ENCODE measurements at places on chromosomes 2 and 18. TPM values are rescaled to one million over a fixed set of nuclear protein-coding genes. Genes with fewer than 3 reads are reported as not detected.

Gene RTP5
- total RNA-seq, result not detected

DNA sequence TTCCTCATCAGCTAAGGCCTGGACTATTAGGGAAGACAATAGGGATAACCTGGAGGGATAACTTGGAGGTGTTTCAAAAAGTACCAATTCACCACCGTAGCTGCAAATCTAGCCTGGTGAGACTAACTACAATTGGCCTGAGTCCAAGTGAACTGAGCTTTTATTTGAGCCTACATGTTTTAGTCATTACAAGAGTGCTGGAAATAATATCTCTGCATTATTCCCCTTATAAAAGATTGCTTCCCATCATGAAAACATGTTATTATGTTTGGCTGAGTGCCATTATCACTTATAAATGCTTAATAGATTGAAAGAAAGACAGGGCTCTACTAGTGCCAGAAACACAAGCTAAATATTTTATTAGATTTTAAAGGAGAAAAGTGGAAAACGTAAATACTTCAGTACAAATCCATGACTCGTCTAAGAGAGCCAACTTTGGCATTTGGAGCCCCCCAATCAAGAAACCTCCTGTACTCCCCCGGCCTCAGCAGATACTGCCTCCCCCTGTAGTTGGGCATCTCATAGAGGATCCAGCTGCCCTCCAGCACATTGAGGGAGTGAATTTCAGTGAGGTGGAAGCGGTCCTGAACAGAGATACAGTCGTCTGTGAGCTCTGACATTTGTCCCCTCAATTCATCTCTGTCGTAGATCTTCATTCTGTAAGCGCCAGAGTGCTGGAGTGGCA lies 3.6 kb downstream of the CRYGB start:
- peak; percentile 22 for DNase-seq

GRCh38 chr18:12571630-12572029 lies 86.3 kb downstream of the SPIRE1 start:
- DNase-seq, result no peak

- DNase-seq, result no peak
These were observed 488.7 kb upstream of the ID2 start for GRCh38 chr2:8193146-8193545.

- DNase-seq, result peak; percentile 66
These were observed 59.6 kb downstream of the TRPM8 start for GRCh38 chr2:233976690-233977294.

DNA sequence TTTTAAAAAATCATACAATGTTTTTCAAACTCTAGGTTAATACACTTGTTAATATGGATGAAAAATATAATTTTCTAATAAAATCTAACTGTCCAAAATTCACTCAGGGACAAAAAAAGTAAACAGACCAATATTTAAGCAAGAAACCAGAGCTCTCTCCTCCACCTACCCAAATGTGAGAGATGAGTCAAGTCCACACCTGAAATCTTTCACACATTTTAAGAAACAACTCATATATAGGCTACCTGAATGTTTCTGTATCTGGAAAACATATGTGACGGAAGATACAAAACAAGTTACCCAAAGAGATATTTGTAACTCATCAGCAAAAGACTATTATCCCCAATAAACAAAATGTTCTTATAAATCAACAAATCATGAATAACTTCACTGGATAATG lies 20.2 kb downstream of the ZNF516 start:
- DNase-seq, result no peak

GRCh38 chr2:166090346-166090745 lies 37.5 kb downstream of the SCN1A start:
- no peak for DNase-seq

Gene SALL3
- 7.7 TPM for total RNA-seq

Gene NLRC4
- total RNA-seq, result not detected

DNA sequence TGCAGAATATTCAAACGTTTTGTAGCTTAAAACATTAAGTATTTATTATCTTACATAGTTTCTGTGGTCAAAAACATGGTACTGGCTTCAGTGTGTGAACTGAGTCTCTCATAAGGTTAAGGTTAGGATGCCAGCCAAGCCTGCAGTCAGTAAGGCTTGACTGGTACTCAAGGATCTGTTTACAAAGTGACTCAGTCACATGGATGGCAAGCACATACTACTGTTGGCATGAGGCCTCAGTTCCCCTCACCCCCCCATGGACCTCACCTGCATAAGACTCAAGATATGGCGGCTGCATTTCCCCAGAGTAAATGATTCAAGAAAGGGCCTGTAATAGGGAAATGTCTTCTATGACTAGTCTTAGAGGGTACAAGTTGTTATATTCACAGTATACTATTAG lies 1167.5 kb downstream of the DPP10 start:
- no peak for DNase-seq

Gene SLC19A3
- total RNA-seq, result 0.14 TPM

Gene C2orf78
- not detected for total RNA-seq

DNA sequence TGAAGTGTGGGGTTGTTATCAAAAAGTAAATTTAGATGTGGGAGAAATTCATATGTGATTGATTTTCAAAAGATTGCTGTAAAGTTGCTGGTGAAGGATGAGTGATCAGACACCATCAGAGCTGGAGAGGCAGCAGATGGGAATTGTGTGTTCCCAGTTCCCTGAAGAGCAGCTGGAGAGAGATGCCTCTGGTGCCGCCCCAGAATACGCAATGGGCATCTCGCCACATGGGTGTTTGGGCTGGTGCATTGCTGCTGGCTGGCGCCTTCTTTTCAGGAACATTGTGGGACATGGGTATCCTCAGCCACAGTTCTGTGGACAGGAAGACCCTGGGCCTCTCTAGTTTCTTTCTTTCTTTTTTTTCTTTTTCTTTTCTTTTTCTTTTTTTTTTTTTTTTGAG lies 11.9 kb downstream of the ATG4B start:
- DNase-seq, result no peak

Gene CCDC74A
- total RNA-seq, result 6.5 TPM

GRCh38 chr2:196449083-196449482 lies 190.4 kb upstream of the CCDC150 start:
- no peak for DNase-seq

DNA sequence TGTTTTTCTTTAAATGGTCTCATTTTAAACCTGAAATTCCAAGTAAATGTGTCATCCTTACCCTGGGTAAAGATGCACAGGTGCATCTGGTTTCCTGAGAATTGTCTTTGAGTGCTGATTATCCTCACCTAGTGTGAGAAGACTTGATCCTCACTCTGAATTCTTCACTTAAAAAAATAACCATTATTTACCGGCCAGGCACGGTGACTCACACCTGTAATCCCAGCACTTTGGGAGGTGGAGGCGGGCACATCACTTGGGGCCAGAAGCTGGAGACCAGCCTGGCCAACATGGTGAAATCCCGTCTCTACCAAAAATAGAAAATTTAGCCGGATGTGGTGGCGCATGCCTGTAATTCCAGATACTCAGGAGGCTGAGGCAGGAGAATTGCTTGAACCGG lies 9.9 kb upstream of the WNT6 start:
- DNase-seq, result no peak

Gene ABCG8
- not detected for total RNA-seq

Gene REG1B
- total RNA-seq, result not detected

GRCh38 chr18:6203791-6204190 lies 210.9 kb downstream of the L3MBTL4 start:
- no peak for DNase-seq

GRCh38 chr18:58687871-58688308 lies 16.6 kb downstream of the MALT1 start:
- DNase-seq, result no peak

Gene SMYD1
- not detected for total RNA-seq

DNA sequence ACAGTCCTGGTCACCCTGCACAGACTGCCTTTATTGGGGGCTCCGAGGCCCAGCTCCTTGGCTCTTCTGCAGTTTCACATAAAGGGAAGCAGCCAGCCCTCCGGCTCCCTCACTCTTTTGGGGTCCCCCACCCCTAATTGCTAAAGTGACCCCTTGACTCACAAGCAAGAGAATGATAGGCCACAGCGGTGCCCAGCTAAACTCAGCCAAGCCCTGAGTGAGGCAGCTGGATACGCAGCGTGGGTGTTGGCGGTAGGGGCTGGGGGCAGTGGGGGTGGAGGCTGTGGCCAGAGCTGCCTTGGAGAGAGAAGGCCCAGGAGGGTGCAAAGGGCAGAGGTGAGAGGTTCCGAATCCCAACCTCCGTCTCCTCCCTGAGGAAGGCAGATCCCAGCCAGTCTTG lies 25.5 kb upstream of the ALPP start:
- DNase-seq, result no peak

- no peak for DNase-seq
These were observed 142.5 kb downstream of the FMNL2 start for GRCh38 chr2:152477347-152478092.

Gene XRCC5
- 249 TPM for total RNA-seq

Gene POTEC
- not detected for total RNA-seq

Gene C2orf92
- total RNA-seq, result 8.5 TPM

DNA sequence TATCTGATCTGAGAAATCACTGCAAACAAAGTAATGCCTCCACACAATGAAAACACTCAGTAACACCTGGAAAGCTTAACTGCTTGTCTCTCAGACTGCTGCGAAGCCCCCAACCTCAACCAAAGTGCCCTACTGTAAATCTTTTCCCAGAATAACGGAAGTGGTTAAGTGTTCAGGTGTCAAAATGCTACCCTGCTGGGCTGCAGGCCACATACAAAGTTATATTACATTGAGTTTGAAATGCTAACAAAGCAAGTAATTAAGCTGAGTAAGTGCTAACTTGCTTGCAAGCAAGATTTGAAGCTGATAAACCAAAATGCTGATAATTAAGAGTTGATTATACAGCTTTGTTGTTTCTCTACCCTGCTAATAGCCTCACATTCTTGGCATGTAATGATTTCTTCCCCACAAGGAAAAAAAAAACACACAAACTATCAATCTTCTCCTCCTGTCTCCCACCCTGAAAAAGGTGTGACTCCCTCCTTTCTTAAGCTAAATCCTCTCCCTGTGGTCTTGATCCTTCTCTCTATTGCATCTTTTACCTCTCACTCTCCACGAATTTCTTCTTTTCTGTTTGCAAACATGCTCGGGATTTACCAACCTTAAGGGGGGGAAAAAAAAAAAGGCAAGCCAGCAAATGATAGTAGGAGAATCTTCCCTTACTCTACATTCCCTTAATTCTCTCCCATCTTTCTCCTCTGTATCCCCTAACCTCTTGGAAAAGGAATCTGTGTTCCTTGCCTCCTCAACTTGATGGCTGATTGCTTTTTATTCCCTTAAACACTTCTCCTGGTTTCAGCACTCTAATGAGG lies 266.8 kb upstream of the SIX3 start:
- DNase-seq, result no peak

DNA sequence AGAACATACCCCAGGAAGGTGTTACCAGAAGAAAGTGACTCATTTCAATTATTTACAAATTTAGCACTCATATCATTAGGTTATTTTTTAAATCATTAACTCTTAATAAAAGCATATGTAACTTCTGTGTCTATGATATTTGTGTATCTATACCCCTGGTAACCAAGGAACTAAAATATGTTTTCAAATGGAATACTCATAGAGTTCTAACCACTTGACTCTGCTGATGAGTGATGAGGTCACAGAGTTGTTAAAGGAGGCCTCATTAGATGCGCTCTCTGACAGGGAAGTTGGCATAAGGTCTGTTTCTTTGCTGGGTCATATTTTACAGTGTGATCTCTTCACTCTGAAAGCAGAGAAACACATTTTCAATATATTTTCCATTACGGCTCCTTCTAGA lies 73.4 kb downstream of the CCDC150 start:
- DNase-seq, result no peak

- no peak for DNase-seq
These were observed 15.4 kb downstream of the ACOXL start for GRCh38 chr2:110747522-110748488.

DNA sequence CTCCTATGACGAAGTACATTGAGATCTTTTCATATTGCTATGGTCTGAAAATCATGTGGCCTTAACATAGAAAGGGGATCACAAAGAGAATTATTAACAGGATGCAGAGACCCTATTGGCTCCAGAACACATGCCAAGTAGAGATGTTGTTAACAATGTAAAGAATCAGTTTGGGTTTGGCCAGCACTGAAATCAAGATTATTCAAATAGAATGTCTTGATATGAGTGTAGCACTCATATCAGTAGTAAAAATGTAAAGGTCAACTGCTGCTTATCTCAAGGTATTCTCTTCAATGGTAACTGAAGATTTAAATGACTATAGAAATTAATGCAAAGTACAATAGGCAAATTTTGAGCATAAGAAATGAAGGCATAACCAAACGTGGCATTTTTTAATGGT lies 262.8 kb downstream of the PTH2R start:
- no peak for DNase-seq

- DNase-seq, result no peak
These were observed 37.4 kb downstream of the AFF3 start for GRCh38 chr2:100104718-100105677.

DNA sequence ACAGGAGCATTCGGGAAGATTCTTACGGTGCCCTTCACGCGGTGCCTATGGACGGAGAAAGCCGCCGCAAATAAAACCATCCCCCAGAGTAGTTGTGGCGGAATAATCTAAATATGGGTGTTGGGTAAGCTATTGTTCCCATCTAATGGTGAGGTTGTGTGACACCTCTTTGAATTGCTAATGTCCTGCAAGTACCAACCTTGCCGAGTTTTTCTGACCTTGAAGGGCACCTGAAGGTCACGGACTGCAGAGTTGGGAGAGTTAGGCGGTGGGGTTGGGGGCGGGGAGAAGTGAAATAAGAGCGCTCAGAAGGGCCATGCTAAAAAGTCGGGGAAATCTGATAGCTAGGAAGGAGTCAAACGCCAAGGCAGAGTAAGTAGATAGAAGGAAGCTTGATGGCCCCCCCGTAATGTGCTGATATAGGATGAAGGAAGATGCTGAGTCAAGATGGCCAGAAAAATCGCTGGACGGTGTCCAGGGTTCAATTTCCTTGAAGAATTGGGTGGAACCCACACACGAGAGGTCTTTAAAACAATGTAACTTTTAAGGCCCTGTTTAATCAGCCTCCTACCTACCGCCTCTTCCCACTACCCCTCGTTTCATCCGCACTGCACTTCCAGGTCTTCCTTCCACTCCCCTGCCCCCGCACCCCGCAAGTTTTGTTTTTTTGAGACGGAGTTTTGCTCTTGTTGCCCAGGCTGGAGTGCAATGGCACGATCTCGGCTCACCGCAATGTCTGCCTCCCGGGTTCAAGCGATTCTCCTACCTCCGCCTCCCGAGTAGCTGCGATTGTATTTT lies 600 bp downstream of the KATNAL2 start:
- peak; percentile 10 for DNase-seq

DNA sequence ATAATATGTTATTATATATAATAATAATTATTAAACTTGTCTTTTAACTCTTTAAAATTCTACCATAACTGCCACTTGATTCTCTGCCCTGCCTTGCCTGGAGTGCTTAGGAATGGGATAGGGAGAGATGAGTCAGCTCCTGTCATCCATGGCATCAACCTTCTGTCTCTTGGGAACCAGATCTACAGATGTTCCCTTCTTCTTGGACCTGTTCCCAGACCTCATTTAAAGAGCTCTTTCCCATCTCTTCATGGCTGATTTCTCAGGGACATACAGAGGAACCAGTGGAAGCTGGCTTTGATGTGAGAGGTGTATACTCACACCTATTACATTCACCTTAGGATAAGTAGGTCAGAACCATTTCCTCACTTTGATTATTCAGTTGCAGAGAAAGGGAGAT lies 155.3 kb upstream of the MYO3B start:
- DNase-seq, result peak; percentile 47

- DNase-seq, result peak; percentile 64
These were observed 38.6 kb upstream of the ZFP36L2 start for GRCh38 chr2:43265001-43265400.

GRCh38 chr2:210776756-210777155 lies 220.4 kb downstream of the CPS1 start:
- DNase-seq, result no peak

- peak; percentile 44 for DNase-seq
These were observed 324.1 kb downstream of the LPIN1 start for GRCh38 chr2:12070581-12070980.

Gene SH3RF3
- total RNA-seq, result 7.3 TPM
